MG63 (cell line): ENCODE measurements at places on chromosomes 6 and 20.

DNA sequence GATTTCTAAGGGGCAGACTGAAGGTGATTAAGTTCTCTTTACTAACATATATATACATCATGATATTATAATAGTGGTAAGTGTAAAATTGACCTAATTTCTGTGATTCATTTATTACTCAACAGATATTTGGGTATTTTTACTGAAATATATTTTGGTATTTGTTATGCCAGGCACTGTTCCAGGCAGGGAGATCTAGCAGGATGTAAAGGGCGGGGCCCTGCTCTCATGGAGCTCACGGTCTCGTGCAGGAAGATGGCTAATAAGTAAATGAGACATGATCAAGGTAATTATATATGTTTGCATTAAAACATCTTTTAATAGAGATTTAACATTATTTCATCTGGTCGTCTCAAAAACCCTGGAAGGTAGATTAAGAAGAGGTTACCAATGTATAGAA is 27.7 kb downstream of the FAM50B start:
- peak; percentile 61 for DNase-seq

DNA sequence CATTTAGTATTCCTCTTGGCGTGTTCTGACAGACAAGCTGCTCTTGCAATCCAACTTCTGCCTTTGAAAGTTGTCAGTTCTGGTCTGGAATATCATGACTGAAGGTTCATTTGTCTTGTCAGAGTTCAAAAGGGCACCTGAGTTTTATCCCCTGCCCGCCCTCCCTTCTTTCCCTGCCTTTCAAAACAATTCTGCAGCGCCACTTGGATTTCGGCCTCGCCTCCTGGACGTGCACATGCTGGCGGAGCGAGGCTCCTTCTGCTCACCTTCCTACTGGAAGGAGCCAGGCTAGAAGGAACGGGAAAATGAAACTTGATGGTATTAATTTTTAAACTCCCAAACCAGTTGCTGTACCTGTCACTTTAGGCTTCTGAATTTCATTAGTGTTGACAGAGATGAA is 55.7 kb upstream of the HDGFL1 start:
- DNase-seq, result no peak

- DNase-seq, result no peak
These were observed 23.5 kb upstream of the EDN3 start for GRCh38 chr20:59276938-59277337.

DNA sequence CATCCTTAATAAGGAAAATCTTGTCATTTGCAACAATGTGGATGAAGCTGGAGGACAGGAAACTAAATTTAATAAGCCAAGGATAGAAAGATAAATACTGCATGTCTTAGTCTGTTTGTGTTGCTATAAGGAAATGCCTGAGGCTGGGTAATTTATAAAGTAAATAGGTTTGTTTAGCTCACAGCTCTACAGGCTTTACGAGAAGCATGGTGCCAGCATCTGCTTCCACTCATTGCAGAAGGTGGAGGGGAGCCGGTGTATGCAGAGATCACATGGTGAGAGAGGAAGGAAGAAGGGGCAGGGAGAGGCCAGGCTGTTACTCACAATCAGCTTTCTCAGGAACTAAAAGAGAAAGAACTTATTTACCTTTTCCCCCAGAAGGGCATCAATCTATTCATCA is 118.9 kb upstream of the SMLR1 start:
- peak; percentile 13 for DNase-seq

GRCh38 chr20:17896771-17897369 is 71.7 kb downstream of the SNX5 start:
- DNase-seq, result no peak

DNA sequence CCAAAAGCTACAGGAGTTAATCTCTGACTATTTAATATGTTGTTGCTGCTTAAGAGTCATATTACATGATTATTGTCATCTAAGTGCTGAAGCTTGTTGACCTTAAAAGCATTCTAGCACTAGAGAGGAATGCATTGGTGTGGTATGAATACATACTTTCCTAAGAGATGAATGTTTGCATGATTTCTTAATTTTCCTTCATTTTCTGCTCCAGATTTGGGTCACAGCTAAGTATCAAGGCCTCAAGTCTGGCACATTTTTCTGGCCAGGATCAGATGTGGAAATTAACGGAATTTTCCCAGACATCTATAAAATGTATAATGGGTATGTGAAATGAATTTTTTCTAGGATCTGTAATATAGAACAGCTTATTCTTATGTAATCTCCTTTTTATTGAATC is 53.6 kb downstream of the ENPP1 start:
- DNase-seq, result no peak

- DNase-seq, result no peak
These were observed 22.4 kb upstream of the ILRUN start for GRCh38 chr6:34718976-34719375.

DNA sequence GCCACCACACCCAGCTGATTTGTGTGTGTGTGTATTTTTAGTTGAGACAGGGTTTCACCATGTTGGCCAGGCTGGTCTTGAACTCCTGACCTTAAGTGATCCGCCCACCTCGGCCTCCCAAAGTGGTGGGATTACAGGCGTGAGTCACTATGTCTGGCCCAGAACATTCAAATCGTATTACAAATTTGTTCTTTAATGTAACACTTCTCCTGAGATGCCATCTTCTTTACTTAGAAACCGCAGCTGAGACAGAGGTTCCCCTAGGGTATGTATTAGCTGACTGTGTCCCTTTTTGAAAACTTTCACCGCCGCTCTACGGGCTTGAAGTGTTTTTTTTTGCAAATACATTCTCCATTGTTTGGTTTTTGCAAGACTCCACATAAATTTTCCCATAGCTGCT is 62.6 kb downstream of the TOX2 start:
- peak; percentile 54 for DNase-seq

GRCh38 chr6:160679402-160679769 is 15.3 kb upstream of the LPA start:
- DNase-seq, result no peak

GRCh38 chr6:135782546-135782945 is 69.0 kb upstream of the PDE7B start:
- DNase-seq, result no peak

DNA sequence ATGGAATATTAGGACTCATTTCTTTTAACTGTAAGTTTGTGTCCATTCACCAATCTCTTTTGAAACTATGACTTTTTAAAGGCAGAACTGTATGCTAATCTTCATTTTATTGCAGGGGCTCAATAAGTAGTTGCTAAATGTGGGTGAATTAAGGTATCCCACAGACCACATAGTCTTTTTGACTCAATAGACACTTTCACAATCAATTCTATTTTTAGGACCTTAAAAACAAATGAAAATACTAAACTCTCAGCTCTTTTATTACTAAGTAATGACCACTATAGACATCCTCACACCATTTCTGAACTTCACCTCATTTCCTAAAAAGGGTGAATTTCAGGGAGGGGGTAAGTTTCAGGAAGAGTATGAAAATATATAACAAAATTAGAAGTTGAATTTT is 106.8 kb upstream of the BEND6 start:
- no peak for DNase-seq

GRCh38 chr6:37665304-37665703 is 32.4 kb downstream of the MDGA1 start:
- no peak for DNase-seq

GRCh38 chr6:118562248-118562647 is 14.2 kb downstream of the PLN start:
- DNase-seq, result no peak

DNA sequence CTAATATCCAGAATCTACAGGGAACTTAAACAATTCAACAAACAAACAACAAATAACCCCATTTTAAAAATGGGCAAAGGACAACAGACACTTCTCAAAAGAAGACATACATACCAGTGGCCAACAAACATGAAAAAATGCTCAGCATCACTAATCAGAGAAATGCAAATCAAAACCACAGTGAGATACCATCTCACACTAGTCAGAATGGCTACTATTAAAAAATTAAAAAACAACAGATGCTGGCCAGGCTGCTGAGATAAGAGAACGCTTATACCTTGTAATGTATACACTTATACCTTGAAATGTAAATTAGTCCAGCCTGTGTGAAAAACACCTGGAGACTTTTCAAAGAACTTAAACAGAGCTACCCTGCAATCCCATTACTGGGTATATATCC is 166.8 kb downstream of the IBTK start:
- no peak for DNase-seq

DNA sequence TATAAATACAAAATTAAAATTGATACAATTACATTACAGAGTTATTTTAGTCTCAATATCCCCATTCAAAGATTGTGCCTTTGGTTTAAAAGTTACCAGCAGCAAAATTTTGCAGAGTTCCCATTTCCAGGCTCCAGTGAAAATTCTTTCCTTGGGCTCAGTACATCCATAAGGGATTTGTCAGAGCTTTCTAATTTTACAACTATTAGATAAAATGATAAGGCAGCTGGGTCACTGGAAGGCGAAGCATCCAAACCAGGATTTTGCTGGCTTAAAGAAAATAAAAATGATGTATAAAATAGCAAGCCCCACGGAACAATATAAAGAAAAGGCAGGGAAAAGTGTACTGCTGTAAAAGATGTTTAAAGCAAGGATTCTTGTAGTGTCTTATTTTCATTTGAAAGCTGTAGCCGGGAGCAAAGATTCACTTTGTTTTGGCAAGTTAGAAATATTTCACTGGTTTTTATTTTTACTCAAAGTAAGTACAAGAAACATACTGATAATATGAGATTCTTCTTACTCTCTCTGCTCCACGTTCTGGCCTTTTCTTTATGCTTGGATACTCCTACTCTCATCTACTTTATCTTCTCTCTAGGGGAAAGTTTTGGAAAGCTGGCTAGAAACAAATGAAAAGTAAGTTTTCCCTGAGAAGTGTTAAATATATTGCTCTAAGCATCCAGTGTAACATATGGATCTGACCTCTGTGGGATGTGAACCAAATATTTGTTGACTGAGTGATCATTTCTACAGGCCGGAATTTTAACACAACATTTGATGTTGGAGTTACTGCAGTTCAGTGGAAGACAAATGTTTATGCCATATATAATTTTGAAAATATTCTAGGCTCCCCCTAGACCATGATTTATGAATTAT is 488.4 kb downstream of the PHF3 start:
- DNase-seq, result no peak

GRCh38 chr20:34397096-34397495 is 34.0 kb downstream of the ITCH start:
- no peak for DNase-seq

DNA sequence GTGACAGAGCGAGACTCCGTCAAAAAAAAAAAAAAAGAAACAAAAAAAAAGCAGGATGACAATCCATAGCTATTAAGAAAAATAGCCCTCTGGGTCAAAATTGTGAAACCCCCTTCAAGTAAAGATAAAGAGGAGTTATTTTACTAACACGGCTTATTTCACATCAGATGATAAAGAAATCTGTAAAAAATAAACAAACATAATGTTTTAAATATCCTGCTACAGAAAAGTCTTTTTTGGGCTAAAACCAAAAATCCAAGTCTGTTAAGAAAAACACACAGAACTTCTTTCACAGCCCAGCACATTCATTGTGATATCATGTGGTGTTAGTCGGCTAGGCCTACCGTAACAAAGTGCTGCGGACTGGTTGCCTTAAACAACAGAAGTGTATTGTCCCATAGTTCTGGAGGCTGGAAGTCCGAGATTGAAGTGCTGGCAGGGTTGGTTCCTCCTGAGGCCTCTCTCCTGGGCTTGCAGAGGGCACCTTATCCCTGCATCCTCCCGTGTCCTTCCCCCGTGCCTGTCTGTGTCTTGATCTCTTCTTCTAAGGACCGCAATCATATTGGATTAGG is 239.2 kb upstream of the TAB2 start:
- DNase-seq, result no peak

DNA sequence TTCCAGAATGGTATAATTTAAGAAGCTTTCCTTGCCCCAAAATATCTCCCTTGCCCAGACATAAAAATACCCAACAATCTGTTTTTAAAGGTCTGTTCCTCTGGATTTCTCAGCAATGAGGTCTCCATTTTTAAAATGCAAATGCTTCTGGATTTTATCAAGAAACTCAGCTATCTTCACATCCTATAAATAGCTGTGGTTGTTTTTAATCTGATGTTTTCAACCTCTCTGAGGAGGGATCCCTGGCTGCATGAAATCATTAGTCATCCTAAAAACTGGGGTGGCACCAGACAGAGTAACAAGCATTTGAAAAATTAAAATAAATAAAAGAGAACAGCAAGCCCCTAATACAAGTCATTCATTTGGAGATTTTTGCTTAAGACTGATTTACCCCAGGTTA is 168.5 kb upstream of the ID4 start:
- no peak for DNase-seq

DNA sequence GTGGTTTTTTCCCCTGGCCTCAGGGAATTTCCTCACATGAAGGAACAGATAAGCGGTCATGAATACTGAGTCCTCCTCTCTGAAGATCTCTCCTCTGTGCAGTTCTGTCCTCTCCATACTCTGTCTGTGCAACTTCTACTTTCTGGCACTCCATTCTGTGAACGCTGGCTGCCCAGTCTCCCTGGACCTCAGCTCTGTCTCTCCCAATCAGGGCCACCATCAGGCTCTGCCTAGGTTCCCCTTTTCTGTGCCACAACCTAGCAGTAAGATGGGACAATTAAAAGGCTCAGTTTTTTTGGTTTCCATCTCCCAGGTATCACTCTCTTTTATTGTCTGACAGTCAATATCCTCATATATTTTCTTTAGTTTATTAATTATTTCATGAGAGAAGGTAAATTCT is 4.8 kb upstream of the ADGB start:
- no peak for DNase-seq

DNA sequence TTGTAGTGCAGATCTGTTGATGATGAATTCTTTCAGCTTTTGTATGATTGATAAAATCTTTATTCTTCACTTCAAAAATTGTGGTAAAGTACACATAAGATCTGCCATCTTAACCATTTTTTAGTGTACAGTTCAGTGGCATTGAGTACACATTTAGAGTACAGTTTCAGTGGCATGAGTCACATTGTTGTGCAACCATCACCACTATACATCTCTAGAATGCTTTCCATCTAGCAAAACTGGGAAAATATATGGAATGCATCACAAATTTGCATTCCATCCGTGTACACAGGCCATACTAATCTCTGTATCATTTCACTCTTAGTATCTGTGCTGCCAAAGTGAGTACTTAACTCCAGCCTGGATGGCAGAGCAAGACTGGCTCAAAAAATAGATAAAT is 28.7 kb downstream of the SIRPD start:
- no peak for DNase-seq

DNA sequence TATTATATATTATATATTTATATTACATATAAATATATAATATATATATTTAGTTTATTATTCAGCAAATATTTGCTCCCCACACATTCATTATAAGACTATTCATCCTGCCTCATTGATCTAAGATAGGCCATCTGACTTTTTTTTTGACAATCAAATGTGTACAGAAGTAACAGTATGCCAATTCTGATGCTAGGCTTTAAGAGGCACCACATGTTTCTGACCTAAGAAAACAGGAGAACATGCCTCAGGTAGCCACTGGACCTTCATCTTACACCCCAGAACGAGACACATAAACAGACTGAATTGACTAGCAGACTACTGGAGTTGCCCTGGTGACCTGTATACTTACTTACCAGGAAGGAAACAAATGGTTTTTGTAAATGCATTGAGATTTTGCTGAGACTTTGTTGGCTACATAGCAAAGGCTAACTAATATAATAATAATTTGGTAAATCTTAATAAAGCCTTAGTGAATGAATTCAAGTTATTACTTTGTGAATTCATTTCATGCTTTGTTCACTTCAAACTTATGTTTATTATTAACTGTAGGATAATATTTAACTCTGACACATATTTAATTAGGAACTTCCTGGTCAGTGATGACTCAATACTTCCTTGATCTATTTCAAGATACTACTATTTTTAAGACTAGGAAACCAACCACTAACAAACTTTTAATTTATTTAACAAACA is 13.4 kb upstream of the MYO6 start:
- no peak for DNase-seq

GRCh38 chr20:62053465-62054196 is 12.1 kb downstream of the TAF4 start:
- no peak for DNase-seq
